ENCODE measurements at places on chromosomes 16 and 17. TPM values are rescaled to one million over a fixed set of nuclear protein-coding genes. Genes with fewer than 3 reads are reported as not detected.

The KLHL10 gene
- total RNA-seq = not detected

The CDK3 gene
- total RNA-seq = 14.1 TPM

The SLC22A31 gene
- total RNA-seq = 5.3 TPM

The DPEP1 gene
- total RNA-seq = 13.4 TPM

The SEZ6L2 gene
- 19.3 TPM for total RNA-seq

The CA7 gene
- total RNA-seq = 0.70 TPM

The CCL16 gene
- total RNA-seq = not detected

GRCh38 chr17:50993544-50993943, 127.1 kb downstream of the SPAG9 start:
- no peaks in the 10 kb centered on the region for H3K27me3 ChIP-seq
- DNase-seq = no peak
- peaks cover 36% of the 10 kb centered on the region for H3K36me3 ChIP-seq

DNA sequence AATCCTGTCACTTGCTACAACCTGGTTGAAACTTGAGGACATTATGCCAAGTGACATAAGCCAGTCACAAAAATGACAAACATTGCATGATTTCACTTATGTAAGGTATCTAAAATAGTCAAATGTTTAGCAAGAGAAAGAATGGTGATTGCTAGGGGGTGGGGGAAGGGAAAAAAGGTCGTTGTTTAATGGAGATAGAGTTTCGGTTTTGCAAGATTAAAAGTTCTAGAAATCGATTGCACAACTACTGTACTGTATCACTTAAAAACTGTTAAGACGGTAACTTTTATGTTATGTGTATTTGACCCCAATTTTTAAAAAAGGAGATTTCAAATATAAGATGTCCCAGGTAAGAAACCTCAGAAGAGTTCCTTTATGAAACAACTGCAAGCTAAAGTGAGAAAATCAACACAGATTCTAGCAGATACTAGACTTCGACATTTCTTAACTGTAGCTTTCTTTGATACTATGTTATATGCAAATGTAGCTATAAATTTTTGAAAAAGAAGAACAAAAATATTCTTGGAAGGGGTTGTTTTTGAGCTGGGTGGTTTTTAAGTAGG, 5.9 kb downstream of the MEOX1 start:
- H3K27me3 ChIP-seq = no peaks in the 10 kb centered on the region
- no peak for DNase-seq
- no peaks in the 10 kb centered on the region for H3K36me3 ChIP-seq
- H3K4me3 ChIP-seq = peak overlapping the region; percentile 75
- peak overlapping the region; percentile 87 for H3K27ac ChIP-seq
- H3K4me1 ChIP-seq = peaks cover 48% of the 10 kb centered on the region

- peaks cover 17% of the 10 kb centered on the region for H3K4me1 ChIP-seq
- H3K36me3 ChIP-seq = peaks cover 14% of the 10 kb centered on the region
- H3K4me3 ChIP-seq = peak overlapping the region; percentile 97
- H3K27me3 ChIP-seq = no peaks in the 10 kb centered on the region
These were observed 678 bp upstream of the AKAP10 start for GRCh38 chr17:19978209-19978802.

GRCh38 chr16:12976936-12977335, 75.5 kb downstream of the SHISA9 start:
- no peak for DNase-seq
- no peak overlapping the region for H3K4me3 ChIP-seq
- H3K4me1 ChIP-seq = no peaks in the 10 kb centered on the region
- no peaks in the 10 kb centered on the region for H3K36me3 ChIP-seq
- H3K27ac ChIP-seq = no peak overlapping the region

DNA sequence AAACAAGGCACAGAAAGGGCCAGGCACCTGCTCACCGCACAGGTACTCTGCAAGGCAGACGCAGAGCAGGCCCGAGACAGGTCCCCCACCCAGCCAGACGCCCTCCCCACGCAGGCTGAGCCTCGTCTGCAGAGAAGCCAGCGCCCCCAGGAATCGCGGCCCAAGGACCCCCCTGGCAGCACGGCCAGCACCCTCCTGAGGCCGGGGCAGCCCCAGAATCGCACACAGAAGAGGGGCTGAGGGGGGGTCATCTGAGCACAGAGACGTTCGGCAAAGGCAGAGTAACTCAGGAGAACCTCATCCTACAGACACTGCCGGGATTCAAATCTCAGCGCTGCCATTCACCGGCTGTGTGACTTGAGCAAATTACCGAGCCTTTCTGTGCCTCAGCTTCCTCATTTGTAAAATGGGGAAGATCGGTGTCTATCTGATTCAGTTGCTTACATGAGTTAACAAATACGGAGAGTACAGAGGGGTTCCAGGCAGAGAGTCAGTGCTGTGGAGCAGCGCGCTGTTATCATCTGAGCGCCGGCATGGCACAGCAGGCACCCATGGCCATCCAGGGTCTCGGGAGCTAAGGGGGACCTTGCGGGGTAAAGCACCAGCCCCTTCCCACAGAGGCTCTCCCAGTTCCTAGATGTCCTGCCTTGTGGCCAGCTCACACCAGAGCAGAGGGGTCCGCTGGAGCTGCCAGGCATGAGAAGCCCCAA, 10.4 kb downstream of the EMC6 start:
- H3K27me3 ChIP-seq = peaks cover 21% of the 10 kb centered on the region
- no peak for DNase-seq
- H3K4me3 ChIP-seq = no peak overlapping the region
- no peaks in the 10 kb centered on the region for H3K36me3 ChIP-seq

DNA sequence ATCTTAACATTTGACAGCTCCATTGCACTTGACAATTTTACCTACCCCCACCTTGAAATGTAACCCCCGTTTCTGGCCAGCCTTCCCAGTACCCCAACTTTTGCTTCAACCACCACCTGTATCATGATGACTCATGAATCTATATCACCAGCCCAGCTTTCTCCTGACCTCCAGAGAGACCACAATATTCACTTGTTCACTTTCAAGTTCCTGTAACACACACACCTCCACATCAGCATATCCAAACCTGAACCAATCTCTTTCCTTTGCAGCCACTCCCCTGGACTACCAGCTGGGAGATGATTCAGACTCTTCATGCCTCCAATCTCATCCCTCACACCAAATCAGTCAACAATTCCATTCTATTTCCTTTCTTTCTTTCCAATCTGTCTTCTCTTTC, 8.0 kb downstream of the SMG6 start:
- peaks cover 11% of the 10 kb centered on the region for H3K4me1 ChIP-seq
- H3K36me3 ChIP-seq = peaks cover 53% of the 10 kb centered on the region
- peak overlapping the region; percentile 35 for H3K27ac ChIP-seq

- peak overlapping the region; percentile 99 for H3K27ac ChIP-seq
- H3K27me3 ChIP-seq = peaks cover 2% of the 10 kb centered on the region
- H3K36me3 ChIP-seq = peaks cover 3% of the 10 kb centered on the region
- H3K4me3 ChIP-seq = peak overlapping the region; percentile 100
- DNase-seq = no peak
These were observed 393 bp upstream of the PSMB10 start for GRCh38 chr16:67936880-67937605.

DNA sequence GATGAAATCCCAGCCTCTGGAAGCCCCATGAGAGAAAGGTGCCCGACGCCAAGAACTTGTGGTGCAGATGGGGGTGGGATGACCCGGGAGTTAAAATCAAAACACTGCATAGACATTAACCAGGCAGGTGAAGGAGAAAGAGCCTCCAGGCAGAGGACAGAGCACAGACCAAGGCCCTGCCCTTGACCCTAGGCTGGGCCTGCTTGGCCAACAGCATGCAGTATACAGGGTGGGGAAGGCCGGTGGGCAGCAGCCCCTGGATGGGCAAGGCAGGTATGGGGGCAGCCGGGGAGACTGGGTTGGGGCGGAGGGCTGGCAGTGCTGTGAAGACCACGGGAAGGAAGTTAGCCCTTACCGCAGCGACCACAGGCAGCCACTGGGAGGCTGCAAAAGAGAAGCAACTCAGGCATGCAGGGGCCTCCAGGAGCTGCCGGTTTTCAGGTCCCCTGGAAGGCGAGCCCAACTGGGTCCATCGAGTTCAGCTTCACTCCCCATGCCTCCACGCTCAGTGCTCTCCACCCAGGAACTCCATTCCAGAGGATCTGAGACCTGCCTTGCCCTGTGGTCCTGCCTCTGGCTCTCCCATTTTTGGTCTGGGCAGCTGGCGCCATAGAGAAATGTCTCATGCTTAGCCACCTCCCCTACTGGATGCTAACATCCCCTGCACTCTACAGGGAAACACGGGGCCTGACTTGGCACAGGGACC, 81.2 kb downstream of the C16orf95 start:
- no peak overlapping the region for H3K4me3 ChIP-seq
- no peak overlapping the region for H3K27ac ChIP-seq
- H3K36me3 ChIP-seq = peaks cover 6% of the 10 kb centered on the region
- peaks cover 15% of the 10 kb centered on the region for H3K4me1 ChIP-seq

DNA sequence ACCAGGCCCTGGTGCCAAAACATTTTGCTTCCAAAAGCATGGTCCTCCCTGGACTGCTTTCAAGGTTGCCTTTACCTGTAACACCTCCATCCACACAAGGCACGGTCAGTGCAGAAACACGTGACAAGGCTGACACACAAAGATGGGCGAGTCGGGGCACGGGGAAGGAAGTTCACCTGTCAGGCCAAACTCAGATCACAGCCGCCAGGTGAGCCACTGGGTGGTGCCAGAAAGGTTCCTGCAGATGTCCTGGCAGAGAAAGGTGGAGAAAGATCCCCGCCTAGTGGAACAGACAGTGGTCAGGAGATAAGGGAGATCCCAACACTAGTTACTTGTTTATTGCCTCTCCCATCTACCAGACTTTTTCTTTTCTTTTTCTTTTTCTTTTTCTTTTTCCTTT, 155.3 kb downstream of the AIPL1 start:
- H3K4me3 ChIP-seq = no peak overlapping the region
- DNase-seq = no peak
- H3K4me1 ChIP-seq = no peaks in the 10 kb centered on the region
- peaks cover 11% of the 10 kb centered on the region for H3K27me3 ChIP-seq

GRCh38 chr16:58503166-58503862, 3.4 kb downstream of the NDRG4 start:
- no peak overlapping the region for H3K4me3 ChIP-seq
- no peaks in the 10 kb centered on the region for H3K36me3 ChIP-seq
- DNase-seq = no peak
- peaks cover 4% of the 10 kb centered on the region for H3K4me1 ChIP-seq

DNA sequence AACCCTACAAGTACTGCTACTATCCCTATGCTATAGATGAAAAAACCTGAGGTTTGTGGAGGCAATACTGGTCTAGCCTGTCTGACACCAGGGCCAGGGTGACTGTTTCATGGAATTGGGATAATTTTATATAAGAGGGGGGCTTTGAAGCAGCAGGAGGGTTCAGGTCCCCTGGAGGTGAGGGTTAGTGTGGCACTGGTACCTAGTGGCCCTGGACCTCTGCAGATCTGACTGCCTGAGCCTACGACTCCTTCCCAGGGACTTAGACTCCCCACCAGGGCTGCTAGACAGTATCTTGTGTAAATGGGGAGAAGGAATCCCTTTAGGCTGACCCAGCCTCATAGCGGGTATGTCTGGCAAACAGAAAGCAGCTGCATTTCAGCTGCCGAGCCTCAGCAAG, 6.8 kb downstream of the ADAP2 start:
- no peaks in the 10 kb centered on the region for H3K4me1 ChIP-seq
- H3K4me3 ChIP-seq = no peak overlapping the region
- H3K36me3 ChIP-seq = no peaks in the 10 kb centered on the region
- H3K27me3 ChIP-seq = peaks cover 38% of the 10 kb centered on the region
- no peak for DNase-seq

DNA sequence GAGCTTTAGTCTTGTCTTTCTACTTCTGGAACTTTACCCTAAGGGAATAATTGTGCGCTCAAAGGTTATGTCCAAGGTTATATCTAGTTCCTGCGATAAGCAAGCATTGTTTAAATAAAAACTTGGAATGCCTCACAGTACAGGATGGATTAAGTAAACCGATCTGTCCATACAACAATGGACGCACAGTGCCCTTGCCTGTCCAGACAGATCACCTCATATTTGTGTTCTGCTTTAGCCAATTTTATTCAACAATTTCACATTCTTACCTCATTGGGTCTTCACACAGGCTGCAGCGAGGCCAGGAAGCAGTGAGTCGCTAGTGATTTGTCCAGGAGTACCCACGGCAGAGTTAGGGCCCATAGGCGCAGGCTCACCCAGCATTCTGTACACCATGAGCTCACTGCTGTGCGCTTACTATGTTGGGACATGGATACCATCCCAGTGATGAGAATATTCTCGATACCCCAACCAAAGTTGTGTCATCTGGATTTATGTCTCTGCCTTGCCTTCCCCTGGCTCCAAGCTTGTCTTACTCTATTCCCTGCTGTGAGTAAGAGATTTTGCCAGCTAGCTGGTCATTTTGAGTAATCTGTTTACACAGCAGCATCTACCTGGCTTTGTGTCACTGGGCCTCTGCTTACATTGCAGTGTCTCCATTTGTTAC, 39.8 kb downstream of the USP43 start:
- DNase-seq = no peak
- no peaks in the 10 kb centered on the region for H3K27me3 ChIP-seq
- H3K27ac ChIP-seq = no peak overlapping the region
- H3K4me3 ChIP-seq = no peak overlapping the region
- H3K4me1 ChIP-seq = no peaks in the 10 kb centered on the region

- H3K36me3 ChIP-seq = peaks cover 8% of the 10 kb centered on the region
- H3K27me3 ChIP-seq = no peaks in the 10 kb centered on the region
- DNase-seq = no peak
- no peaks in the 10 kb centered on the region for H3K4me1 ChIP-seq
- no peak overlapping the region for H3K4me3 ChIP-seq
- H3K27ac ChIP-seq = no peak overlapping the region
These were observed 15.4 kb upstream of the NLRC3 start for GRCh38 chr16:3592559-3592958.

- no peaks in the 10 kb centered on the region for H3K36me3 ChIP-seq
- no peak overlapping the region for H3K27ac ChIP-seq
- H3K4me1 ChIP-seq = peaks cover 16% of the 10 kb centered on the region
- H3K27me3 ChIP-seq = peaks cover 15% of the 10 kb centered on the region
- DNase-seq = no peak
These were observed 2.1 kb upstream of the TOM1L1 start for GRCh38 chr17:54898576-54898975.

DNA sequence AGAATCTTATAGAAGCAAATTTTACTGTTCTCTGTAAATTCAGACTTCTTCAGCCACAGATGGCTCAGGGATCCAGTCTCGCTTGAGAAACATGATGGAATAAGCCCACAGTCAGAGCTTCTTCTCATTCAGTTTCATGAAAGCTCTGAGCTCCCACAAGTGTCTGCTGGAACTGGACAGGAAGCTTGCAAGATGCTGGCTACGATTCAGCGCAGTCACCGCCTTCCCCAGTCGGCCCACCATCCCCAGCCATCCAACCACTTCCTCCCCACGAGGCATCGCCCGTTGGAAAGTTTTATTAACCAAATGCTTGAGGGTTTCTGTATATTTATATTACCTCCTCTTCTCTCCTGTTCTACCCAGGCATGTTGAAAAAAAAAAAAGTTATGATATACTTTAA, 171.7 kb downstream of the ZFHX3 start:
- H3K36me3 ChIP-seq = peaks cover 37% of the 10 kb centered on the region
- DNase-seq = no peak
- H3K4me3 ChIP-seq = no peak overlapping the region
- H3K27me3 ChIP-seq = no peaks in the 10 kb centered on the region
